ENCODE measurements at places on chromosomes 4 and X. TPM values are rescaled to one million over a fixed set of nuclear protein-coding genes. Genes with fewer than 3 reads are reported as not detected.

The ATP2B3 gene
- not detected for total RNA-seq

DNA sequence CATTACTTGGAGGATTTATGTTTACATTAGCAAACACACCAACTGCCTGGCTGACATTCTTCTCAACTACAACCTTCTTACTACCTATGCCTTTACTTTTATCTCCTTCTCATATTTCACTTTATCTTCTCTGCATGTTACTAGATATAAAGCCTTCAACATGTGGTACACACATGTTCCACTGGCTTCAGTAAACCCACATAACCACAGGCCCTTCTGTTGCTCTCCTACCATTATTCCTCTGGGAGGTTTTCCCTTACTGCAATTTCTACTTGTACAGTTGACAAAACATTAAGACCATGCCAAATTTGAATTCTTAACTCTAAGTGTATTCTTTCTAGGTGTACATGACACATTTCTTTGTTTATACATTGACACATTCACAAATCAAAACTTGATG lies 133.1 kb downstream of the ARAP2 start:
- H3K4me3 ChIP-seq = no peak overlapping the region
- H3K4me1 ChIP-seq = no peaks in the 10 kb centered on the region
- H3K27me3 ChIP-seq = no peaks in the 10 kb centered on the region
- H3K36me3 ChIP-seq = no peaks in the 10 kb centered on the region
- DNase-seq = no peak

The SRPK3 gene
- 1.9 TPM for total RNA-seq

DNA sequence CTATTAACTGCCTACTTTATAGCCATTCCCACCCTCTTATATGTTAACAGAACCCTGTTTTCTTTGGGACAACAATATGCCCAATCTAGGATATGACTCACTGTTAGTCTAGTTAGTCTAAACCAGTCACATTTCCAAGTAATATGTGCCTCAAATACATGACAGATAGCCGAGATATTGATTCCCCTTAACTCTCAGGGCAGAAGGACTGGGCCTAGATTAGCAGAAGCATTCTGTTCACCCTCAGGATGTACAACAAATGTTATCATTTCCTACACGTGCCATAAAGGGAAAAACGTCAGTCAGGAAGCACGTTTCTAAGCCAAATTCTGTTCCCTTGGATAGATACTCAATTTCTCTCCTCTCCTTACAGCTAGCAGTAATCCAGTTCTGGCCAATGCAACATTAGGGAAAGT lies 114.1 kb downstream of the SLC10A7 start:
- H3K4me3 ChIP-seq = no peak overlapping the region
- no peaks in the 10 kb centered on the region for H3K27me3 ChIP-seq
- peak overlapping the region; percentile 2 for H3K27ac ChIP-seq

The SMIM10 gene
- total RNA-seq = 16.8 TPM

GRCh38 chr4:150056569-150056968 lies 21.7 kb upstream of the DCLK2 start:
- DNase-seq = no peak
- no peak overlapping the region for H3K27ac ChIP-seq
- H3K4me3 ChIP-seq = no peak overlapping the region
- no peaks in the 10 kb centered on the region for H3K4me1 ChIP-seq
- no peaks in the 10 kb centered on the region for H3K36me3 ChIP-seq

DNA sequence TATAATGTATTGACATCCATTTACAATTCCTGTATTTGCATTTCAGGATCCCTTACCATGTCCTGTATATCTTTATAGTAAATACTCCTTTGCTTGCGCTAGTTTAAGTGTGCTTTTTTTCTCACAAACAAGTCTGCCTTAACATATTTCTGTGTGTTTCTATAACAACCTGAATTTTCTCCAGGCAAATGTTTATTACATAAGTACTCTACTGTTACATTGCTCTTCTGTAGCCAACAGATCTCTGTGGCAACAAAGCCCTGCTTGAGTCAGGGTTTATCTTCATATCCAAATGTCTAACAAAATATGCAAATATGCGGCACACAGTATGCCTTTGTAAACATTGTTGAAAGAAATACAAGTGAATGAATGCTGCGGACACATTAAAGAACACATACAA lies 625.5 kb downstream of the TLL1 start:
- H3K27me3 ChIP-seq = no peaks in the 10 kb centered on the region
- no peak overlapping the region for H3K4me3 ChIP-seq
- no peaks in the 10 kb centered on the region for H3K36me3 ChIP-seq
- no peaks in the 10 kb centered on the region for H3K4me1 ChIP-seq

DNA sequence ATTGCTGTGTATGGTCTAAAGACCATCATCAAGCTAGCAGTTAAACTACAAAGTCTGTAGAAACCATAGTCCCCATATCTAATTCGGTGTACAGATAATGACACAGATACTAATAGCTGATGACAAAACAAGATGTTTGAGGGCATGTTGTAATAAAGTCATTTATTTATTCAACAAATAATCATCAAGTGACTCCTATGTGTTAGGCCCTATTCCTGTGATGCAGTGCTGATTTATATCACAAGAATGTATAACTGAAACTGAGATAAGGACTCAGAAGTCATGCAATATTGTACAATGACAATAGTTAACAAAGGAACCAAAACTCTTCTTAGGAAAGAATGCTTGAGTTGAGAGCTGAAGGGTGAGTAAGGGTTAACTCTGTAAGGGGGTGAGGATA lies 315.0 kb upstream of the NR3C2 start:
- no peak overlapping the region for H3K4me3 ChIP-seq
- H3K27ac ChIP-seq = no peak overlapping the region
- H3K36me3 ChIP-seq = no peaks in the 10 kb centered on the region
- H3K27me3 ChIP-seq = no peaks in the 10 kb centered on the region
- DNase-seq = no peak

DNA sequence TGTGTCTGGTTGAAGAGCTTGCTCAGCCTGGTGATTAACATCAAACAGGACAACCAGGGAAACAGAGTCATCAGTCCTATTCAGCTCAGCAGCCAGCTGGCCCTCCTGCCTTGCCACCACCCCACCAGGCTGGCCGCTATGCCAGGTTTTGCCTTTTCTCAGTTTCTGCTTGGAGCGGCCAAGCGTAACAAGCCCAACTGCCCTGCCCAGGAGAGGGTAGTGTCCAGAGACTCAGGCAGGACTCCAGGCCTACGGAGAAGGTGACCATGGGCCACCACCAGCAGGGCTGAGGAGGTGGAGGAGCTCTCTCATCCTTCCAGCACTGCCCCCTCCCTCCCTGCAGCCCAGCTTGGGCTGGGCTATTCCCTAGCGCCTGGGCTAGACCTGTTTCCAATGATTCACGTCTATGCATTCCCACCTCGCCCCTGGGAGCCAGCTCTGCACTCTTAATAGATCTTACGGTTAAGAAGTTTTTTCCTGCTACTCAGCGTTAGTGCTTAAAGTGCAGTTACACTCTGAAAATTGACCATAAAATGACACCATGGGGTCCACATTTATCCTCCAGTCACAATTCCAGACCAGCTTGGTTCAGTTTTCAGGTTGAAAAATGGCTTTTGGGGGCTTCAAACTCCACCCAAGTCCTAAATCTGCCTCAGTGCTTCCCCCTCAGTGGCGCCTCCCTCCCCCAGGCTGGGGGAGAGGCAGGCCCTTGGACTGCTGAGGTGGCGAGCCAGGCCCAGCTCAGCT lies 124.0 kb upstream of the PJA1 start:
- H3K27ac ChIP-seq = no peak overlapping the region
- no peaks in the 10 kb centered on the region for H3K4me1 ChIP-seq
- H3K27me3 ChIP-seq = no peaks in the 10 kb centered on the region
- DNase-seq = no peak
- H3K4me3 ChIP-seq = no peak overlapping the region

GRCh38 chr4:23920716-23921446 lies 31.0 kb upstream of the PPARGC1A start:
- no peak overlapping the region for H3K27ac ChIP-seq
- H3K27me3 ChIP-seq = no peaks in the 10 kb centered on the region
- no peak for DNase-seq
- H3K4me3 ChIP-seq = no peak overlapping the region

DNA sequence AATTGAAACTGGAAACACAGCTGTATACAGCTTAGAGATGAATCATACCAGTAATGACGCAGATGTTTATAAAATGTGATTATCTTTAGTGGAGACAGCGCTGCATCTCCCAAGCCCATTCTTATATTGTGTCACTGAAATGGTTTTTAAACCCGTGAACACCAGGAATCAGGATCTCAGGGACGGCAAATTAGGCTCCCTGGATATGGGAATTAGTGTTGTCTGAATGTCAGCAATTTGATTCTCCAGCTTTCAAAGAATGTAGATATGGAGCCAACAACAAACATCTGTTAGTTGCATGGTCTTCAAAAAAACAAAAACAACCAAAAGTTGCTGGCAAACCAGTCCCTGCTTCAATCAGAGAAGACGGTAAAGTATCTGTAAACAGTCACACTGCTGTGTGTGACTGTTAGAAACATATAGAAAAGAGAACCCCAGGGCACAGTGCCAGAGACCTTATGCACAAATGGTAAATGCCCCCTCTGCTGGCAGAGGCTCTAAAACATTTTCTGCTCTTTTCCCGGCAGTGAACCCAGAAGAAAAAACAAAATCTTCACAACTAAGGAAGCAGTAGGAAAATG lies 351.9 kb upstream of the FTHL17 start:
- H3K27ac ChIP-seq = no peak overlapping the region
- no peaks in the 10 kb centered on the region for H3K27me3 ChIP-seq
- H3K36me3 ChIP-seq = no peaks in the 10 kb centered on the region

All from tibial nerve (tissue), 4 donors.